ENCODE measurements at places on chromosomes 4 and X.

DNA sequence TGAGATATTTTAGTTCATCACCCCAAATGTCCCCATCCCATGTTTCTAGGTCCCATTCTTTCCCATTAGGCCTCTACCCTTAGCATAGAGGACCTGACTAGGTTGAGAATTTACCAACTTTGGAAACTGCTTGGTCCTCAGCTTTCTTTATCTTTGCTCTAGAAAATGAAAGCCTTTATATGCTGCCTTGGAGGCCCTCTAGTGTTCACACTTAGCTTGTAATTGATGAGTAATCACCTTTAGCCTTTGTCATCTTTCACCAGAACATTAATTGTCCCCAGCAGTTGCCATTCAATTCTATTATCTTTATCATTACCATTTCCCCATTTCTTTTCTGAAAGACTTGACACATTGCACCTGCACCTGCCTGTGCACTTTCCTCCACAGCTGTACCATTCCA is 589.2 kb upstream of the NR3C2 start:
- DNase-seq = peak; percentile 53

GRCh38 chr4:72390409-72390808 is 178.6 kb downstream of the ADAMTS3 start:
- peak; percentile 52 for DNase-seq

DNA sequence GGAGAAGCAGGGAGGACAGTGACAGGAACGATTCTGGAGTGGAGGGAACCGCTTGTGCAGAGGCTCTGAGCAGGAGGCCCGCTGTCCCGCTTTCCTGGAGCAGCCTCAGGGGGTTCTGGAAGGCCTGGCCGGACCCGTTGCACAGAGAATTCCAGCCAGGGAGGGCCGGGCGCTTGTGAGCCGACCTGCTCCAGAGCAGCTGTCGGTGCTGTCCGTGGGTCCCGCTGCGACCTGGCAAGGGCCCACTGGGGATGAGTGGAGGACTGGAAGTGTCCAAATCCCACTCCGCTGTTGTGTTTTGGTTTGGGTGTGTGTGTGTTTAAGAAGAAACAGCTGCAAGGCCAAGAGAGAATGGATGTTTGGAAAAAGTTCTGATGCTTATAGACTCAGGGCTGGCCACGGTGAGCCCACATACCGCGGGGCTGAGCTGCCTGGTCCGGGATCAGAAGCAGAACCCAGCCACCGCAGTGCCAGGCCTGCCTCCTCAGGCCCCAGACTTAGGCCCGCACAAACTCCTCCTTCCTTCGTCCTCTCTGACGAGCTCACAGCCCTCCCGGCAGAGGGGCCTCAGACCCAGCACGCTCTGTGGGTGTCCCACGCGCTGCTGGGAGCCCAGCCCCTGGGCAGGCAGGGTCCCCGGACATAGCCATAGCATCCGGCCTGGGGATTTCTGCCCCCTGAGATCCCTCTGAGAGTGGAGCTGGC is 73.9 kb downstream of the HTRA3 start:
- no peak for DNase-seq

- no peak for DNase-seq
Measured at GRCh38 chr4:76205476-76205875, 8.1 kb downstream of the SCARB2 start.

DNA sequence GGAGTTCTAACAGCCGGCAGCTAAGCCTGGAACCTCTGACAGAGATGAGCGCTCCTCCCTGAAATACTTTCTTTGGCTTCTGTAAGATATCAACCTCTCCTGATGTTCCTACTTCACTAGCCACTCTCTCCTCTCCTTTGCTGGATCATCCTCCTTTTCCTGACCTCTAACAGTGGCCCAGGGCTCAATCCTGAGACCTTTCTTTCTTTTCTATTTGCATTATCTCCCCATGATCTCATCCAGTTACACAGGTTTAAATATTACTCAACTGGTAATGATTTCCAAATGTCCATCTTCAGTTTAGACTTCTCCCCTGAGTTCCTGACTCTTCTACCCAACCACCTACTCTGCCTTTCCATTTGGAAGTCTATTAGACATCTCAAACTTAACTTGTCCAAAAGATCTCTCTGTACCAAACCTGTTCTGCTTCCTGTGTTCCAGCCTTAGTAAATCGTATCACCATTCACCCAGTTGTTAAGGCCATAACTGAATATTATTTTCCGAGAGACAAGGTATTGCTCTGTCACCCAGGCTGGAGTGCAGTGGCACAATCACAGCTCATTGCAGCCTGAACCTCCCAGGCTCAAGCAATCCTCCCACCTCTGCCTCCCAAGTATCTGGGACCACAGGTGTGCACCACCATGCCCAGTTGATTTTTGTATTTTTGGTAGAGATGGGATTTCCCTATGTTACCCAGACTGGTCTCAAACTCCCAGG is 41.1 kb downstream of the RFC1 start:
- no peak for DNase-seq

DNA sequence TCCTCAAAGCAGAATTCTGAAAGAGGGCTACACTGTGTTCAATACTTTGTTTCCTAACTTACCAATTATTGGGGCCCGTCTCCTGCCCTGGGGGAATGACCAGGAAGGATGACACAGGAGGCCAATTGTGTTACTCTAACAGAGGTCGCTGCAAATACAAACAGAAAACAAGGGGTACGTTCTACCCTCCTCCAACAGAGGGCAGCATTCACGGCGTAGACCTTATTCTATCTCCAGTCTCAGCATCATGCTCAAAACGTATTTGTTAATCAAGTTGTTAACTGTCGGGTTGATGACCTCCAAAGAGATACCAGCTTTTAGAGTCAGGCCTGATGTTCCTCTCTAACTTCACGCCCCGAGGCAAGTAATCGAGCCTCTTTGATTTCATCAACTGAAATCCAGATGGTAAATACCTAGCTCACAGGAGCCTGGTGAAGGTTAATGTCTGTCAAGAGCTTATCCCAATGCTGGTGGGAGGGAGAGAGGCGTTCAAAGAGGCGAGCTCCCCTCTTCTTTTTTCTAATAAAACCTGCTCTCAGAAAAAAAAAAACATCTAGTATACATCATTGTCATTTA is 181.0 kb upstream of the KCNIP4 start:
- peak; percentile 54 for DNase-seq

DNA sequence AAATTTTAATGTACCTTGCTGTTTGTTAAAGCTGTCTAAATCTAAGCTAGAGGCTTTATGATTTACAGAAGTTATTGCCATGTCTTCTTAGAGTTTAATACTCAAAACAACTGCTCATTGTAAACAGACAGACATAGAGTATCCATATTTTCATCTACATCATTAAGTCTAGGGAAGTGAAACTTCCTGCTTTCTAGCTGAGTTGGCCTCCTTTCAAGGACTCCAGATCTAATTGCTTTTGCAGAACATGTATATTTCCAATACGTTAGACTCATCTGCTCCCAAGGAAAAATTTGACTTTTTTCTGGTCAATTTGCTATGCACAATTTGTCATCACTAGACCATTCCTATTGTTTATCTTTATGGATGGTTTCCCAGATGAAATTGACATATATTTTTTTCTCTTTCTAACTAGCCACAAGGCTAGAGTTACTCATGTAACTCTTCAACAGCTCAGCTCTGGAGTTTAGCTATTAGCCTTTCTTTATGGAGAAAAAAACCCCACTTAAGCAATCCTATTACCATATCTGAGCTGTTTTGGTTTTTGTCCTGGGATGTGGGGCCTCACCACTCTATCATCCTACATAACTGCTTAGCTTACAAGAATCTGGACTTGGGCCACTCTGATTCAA is 122.9 kb downstream of the PPA2 start:
- no peak for DNase-seq

- DNase-seq = no peak
Measured at GRCh38 chr4:33272722-33273121, 2552.6 kb downstream of the PCDH7 start.

GRCh38 chr4:84837751-84838150 is 128.7 kb downstream of the WDFY3 start:
- DNase-seq = no peak

- DNase-seq = peak; percentile 50
Measured at GRCh38 chr4:3480528-3481112, 17.5 kb downstream of the DOK7 start.

- peak; percentile 75 for DNase-seq
Measured at GRCh38 chr4:13966231-13967195, 339.0 kb upstream of the BOD1L1 start.

DNA sequence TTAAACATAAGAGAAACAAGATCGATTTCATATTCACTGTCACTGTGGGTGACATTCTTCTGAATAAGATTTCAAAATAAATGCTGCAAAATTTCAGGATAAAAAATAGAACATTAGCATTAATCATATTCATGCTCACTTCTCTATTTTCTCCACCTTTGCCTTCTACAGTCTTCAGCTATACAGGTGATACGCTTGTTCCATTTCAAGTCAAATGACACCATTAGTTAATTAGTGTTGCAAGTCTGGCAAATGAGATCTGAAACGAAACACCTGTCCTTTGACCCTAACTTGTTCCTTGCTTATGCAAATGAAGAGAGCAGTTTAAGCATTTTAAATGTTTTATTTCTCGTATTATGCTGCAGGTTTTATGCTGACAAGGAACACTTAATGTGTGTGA is 667.5 kb upstream of the MAGEB2 start:
- DNase-seq = no peak

DNA sequence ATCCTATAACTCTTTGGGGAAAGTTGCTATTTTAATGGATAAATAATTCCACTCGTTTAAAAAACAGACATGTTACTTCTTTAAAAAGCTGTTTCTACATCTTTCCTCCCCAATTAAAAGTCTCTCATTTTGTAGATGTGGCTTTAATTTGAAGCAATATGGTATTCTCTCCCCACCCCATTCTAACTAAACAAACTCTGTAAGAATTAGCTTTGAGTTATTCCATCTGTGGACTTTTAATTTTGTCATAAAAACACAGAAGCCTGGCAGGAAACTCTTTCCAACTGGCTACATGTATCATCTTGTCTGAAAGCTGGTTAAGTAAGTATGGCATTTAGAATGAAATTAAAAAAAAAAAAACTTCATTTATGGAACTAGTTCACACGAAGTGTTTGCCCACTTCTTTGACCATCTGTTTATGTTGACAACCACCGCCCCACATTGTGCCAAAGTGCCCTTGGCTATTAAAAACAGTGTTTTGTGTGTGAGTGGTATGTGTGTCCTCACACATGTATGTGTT is 140.3 kb downstream of the NAA11 start:
- DNase-seq = peak; percentile 32

GRCh38 chr4:129839687-129840086 is 743.7 kb downstream of the C4orf33 start:
- DNase-seq = peak; percentile 71

DNA sequence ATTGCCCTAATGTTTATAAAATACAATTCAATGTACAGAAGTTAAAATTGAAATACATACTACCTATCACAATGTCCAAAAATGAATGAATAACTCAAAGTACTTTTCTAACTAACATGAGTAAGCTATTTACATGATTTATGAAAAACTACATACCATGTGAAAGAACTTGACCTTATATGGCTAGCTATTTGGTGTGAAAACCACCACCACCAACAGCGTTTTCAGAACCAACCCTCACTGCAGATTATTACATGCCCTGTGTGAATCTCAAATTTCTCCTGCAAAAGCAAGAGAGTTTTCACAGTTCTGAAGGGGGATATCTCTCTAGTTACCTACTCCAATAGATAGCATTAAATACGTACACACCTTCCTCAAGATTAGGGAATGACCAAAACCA is 198.5 kb downstream of the SPATA18 start:
- DNase-seq = no peak

DNA sequence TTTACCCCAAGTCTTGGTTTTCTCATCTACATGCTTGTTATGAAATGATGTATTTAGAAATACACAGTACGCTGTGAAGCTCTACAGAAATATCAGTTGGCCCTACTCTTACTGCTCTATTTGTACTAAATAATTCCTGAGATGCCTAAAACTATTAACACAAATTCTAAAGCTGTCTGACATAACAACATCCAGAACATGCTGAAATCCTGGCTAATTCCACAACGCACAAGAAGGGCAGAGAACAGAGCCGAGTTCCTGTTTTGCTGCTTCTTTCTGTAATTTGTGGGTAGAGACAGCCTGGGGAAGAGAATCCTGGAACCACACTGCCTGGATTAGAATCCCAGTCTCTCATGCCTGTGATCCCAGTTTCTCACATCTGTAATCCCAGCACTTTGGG is 59.0 kb downstream of the ZNF827 start:
- no peak for DNase-seq

Data from bronchial epithelial cell (primary cell).